Stimulated activated CD4-positive, alpha-beta T cell treated with anti-CD3 and anti-CD28 coated beads, TNF-alpha, amount 100 ng/mL, for 24 hours (primary cell): ENCODE measurements at places on chromosomes 11 and 22.

DNA sequence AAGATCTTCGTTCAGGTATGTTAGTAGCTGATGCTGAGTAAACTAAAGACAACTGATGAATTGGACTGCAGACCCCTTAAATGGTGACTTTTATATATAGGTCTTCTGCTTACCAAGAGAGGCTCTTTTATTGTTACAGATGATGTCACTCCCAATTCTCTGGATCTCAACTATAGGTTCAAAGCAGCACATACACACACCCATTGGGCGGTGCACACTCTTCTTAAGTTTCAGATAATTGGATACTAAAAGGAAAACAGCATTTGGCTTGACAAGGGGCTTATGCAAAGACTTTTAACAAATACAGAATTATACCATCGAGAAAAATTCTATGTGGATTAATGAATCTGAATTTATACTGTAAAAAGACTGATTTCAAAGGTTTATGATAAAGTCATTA is at the start of gene PTH:
PTH (minus strand) TSS at position 69 of the 400 bp plus-strand sequence. CDS start 3,142 bp downstream, outside the sequence.
- DNase-seq: no peak

GRCh38 chr11:123451183-123451781 is 21.2 kb downstream of the GRAMD1B start:
- DNase-seq: no peak

GRCh38 chr11:122786896-122787295 is 51.4 kb upstream of the CRTAM start:
- no peak for DNase-seq

- DNase-seq: no peak
Observed at GRCh38 chr22:45650721-45651120, 20.9 kb upstream of the ATXN10 start.

DNA sequence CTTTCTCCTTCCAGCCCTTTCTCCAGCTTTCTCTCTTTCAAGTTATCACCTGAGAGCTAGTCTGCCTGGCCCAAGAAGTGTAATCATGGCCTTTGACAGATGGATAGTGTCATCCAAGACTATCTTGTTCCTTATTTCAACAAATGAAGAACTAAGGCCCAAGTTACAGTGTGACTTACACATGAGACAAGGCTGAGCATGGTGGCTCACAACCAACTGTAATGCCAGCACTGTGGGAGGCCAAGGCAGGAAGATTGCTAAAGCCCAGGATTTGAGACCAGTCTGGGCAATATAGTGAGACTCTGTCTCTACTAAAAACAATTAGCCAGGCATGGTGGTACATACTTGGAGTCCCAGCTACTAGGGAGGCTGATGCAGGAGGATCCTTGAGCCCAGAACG is 3.7 kb upstream of the RANGAP1 start:
- no peak for DNase-seq

GRCh38 chr11:33897761-33898375 is 6.0 kb upstream of the LMO2 start:
- no peak for DNase-seq

- no peak for DNase-seq
Observed at GRCh38 chr11:284105-285020, 4.6 kb upstream of the PGGHG start.

DNA sequence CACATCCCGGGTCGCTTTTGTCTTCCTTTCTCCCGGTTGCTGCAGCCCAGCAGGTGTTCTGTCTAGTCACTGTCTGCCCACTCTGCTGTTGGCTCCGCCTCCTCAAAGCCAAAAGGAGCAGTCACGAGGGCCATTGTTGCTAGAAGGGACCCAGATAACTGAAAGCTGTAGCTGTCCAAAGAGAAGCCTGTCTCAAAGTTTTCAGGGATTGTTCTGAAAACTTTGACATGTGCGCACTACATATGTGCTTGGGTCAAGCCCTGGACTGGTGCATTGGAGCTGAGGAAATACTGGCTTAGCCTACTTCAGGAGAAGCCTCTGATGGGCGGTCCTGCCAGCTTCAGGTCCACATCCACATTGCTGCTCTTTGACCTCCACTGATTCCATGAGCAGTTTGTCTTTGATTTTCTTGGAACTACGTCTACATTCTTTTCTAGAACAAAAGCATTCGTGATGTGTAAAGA is 8.8 kb upstream of the OR2AT4 start:
- no peak for DNase-seq

GRCh38 chr11:47545298-47545697 is 7.6 kb downstream of the CELF1 start:
- no peak for DNase-seq

- no peak for DNase-seq
Observed at GRCh38 chr22:44051961-44052360, 27.9 kb downstream of the PARVB start.

DNA sequence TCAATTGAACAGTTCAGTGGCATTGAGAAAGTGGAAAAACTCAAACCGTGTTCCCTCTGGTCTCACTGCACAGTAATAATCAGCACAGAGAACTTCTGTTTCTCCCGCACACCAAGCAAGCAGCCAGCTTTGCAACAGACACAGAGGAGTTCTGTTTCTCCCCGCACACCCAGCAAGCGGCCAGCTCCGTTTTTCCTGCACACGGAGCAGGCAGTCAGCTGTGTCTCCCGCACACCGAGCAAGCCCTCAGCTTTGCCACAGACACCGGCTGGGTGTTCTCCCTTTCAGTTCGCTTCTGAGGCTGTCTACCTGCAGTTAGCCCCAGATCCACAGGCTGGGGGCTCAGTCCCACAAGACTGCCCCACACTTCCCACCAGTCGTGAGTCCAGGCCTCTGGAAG is 9.9 kb upstream of the TALDO1 start:
- DNase-seq: no peak

DNA sequence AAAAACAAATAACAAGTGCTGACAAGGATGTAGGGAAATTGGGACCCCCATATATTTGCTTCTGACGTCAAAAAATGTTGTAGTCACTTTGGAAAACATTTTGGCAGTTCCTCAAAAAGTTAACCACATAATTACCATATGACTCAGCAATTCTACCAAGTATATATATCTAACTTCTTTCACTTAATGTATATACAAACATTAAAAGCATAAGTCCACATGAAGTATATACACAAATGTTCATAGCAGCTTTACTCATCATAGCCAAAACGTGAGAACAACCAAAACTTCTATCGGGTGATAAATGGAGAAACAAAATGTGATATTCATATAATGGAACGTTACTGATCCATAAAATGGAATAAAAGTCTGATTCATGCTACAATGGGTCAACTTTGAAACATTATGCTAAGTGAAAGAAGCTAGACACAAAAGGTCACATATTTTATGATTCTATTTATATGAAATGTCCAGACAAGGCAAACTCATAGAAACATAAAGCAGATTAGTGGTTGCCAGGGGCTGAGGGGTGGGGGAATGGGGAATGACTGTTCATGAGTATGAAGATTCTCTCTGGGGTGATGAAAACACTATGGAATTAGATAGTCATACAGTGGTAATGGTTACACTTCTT is 48.7 kb upstream of the TEAD1 start:
- DNase-seq: no peak

- DNase-seq: no peak
Observed at GRCh38 chr11:2671748-2672147, 28.0 kb downstream of the KCNQ1OT1 start.

GRCh38 chr11:14969901-14970323 is 2.2 kb downstream of the CALCA start:
- DNase-seq: peak; percentile 28

DNA sequence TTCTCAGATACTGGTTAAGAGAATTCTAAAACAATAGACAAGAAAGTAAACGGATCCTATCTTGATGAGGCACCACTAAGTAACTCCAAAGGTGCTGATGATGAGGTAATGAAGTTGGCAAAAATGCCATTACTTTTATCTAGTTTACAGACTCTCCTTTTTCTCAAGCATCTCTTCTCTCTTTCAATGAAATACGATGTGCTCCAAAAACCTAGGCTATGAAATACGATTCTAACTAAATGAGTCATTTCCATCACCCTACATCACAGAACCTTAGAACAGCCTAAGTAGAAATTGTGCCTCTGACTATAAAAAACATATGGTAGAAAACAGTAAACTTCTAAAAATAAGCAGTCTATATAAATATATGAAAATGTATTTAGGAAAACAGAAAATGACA is 58.9 kb upstream of the ARHGAP32 start:
- DNase-seq: no peak

DNA sequence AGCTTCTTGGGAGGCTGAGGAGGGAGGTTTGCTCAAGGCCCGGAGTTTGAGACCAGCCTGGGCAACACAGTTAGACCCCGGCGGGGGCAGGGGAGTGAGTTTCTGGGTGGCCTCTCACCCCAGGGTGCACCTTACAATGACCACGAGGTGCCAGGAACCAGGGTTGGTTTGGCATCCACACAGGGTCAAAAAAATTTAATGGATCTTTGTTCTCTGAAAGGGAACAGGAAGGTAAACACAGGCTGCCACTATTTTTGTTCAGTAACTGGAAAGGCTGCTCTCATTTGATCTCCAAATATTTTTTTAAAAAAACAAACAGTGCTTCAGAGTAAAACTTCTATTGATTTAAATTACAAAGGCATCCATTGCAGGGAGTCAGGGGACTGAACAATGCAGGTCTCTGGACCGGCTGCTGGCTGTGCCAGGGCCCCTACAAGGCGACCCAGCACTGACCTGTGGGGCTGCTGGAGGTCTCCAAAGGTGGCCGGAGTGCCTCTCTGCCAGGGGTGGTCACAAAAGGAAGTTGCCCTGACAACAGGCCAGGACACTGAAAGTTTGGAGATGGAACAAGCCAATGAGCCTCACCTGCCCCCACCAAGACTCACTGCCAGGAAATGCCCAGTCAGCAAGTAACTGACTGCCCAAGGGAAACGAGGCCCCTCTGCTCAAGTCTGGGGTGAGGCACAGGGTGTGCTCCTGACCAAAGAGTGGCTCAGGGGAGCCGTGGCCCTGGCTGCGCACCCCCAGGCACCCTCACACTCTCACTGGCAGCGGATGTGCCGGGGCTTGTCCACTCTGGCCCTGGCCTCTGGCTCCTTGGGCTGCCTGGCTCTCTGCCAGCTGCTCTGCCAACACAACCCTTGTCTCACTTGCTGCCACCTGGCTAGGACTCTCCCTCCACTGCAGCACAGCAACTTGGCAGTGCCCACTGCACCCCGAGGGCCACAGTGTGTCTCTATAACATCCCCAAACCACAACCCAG is 51.8 kb downstream of the ARFGAP3 start:
- DNase-seq: no peak

DNA sequence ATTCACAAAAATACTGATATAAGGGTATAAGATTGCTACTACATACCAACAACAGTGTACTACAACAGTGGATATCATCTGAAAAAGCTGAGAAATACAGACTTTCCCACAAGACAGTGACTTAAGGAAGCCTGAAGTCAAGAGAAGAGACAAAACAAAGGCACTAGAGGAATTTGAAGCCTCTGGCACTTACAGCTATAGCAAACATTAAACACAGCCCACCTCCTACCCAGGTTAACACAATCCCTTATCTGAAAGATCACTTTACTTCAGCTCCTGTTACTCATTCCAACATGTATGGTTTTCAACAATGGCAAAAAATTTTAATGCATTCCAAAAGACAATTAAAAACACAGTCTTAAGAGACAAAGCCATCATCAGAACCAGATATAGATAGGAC is 388.5 kb downstream of the JRKL start:
- no peak for DNase-seq

DNA sequence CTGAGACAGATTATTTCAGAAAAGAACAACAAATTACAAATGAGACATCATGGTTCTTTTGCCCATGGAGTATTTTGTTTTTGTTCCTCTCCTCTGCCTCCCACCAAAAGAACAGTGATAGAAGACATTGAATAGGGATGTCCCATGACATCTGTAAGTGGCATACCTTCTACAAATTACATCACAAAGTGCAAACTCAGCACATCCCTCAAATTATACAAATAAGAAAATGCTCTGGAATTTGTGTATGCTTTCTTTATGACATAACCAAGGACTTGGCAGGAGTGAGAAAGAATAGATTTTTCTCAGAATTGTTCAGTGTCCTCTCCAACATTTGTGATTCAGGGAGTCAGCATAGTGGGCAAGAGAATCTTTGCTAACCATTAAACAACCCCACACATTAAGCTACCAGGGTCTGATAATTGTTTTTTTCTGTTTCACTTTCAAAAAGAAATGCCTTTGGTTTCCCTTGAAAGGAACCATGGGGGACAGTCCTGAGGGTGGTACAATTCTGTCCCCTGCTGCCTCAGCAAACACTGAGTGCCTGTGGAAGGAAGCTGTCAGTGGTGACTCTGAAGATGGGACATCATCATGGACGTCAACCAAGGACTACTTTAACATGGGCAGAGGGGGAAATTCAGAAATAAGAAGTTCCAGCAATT is 430.3 kb downstream of the AASDHPPT start:
- DNase-seq: no peak

- no peak for DNase-seq
Observed at GRCh38 chr11:4695442-4695841, 2.2 kb downstream of the OR51E2 start.

GRCh38 chr22:50084614-50085021 is 608 bp downstream of the MLC1 start:
- no peak for DNase-seq
